NCI-H187 (cell line): ENCODE measurements at places on chromosomes 13 and 19.

GRCh38 chr19:14577264-14577663 lies 5.4 kb upstream of the NDUFB7 start:
- DNase-seq = no peak

GRCh38 chr19:7505682-7506384 lies 10.1 kb upstream of the ZNF358 start:
- DNase-seq = no peak

DNA sequence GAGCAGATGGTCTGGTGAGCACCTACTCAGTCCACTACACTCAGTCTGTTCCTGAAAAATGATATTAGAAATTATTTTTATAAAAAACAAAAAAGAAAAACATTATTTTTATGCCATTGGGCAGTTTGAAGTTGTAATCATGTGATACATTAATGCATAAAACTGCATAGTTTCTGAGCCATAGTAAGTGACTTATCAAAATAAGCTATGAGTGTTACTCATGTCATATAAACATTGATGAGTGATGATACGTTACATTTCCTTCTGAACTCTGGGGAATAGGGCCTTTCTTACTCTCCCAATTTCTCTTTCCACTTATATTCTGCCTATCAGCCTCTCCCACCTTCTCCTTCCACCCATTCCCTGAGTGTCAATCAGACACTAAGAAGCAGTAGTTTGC lies 8.9 kb downstream of the ZNF805 start:
- DNase-seq = no peak

DNA sequence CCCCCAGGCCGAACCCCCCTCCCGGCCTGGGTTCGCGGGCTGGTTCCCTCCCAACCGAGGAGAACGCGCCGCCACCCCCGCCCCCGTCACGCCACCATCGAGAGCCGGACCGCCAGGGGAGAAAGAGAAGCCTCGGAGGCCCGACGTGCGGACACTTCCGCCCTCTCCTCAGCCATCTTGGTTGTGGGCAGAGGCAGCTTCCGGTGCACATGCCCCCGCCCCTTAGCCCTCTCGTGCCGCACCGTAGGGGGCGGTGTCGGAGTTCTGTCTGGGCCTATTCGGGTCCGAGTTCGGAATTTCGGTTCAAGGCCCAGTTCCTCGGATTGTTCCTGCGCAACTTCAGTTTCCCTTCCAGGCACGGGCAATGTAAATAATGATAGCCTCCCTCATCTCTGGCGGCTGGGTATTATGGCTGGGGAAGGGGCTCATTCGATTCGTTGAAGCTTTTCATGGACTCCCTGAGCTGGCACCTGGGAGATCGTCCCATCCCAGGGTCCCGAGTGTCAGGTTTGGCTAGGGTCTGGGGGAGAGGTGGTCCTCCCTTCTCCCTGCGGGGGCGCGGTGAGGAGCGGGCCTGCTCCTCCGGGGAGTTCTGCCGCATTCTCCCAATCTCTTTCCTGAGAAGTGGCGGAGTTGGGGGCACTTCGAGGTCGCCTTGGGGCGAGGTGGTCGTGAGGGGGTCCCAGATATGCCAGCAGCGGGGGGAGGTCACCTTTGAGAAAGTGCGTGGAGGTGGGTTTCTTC lies at the start of the genes IER2 and STX10:
IER2 (plus strand) TSS at position 225 of the 744 bp plus-strand sequence. CDS start 2,776 bp downstream, outside the sequence.
STX10 (minus strand) TSS at position 189 of the 744 bp plus-strand sequence. CDS start 202 bp downstream, outside the sequence.
- peak; percentile 32 for DNase-seq

- no peak for DNase-seq
These were observed 679.1 kb upstream of the SPRY2 start for GRCh38 chr13:81020010-81020409.

GRCh38 chr13:40160618-40161350 lies 505.3 kb downstream of the COG6 start:
- no peak for DNase-seq

DNA sequence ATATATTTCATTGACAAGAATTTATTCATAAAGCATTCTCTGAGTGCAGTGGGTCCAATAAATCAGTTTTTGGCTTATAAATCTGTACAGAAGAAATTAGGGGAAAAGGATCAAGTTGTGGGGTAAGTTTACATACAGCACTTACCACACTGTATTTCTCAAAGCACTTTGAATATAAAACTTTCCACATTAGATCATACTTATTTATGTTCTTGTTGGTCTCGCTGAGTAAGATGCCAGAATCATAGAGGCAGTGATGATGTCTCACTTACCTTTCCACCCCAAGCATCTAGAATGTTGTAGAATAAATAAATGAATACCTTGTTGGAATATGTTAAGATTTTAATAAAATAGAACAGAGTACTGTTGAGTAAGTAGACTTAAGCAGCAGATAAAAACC lies 279.1 kb downstream of the PCDH20 start:
- no peak for DNase-seq

GRCh38 chr19:32895384-32895783 lies 25.8 kb upstream of the SLC7A9 start:
- no peak for DNase-seq
